ENCODE measurements at places on chromosomes 4 and X. TPM values are rescaled to one million over a fixed set of nuclear protein-coding genes. Genes with fewer than 3 reads are reported as not detected.

GRCh38 chrX:112819008-112819640, 21.5 kb downstream of the AMOT start:
- DNase-seq, result no peak

GRCh38 chr4:175306436-175306835, 388.3 kb downstream of the ADAM29 start:
- no peak for DNase-seq

- no peak for DNase-seq
Observed at GRCh38 chr4:159445692-159446091, 342.8 kb downstream of the RAPGEF2 start.

- peak; percentile 70 for DNase-seq
Observed at GRCh38 chr4:168511780-168512489, 15.1 kb downstream of the PALLD start.

DNA sequence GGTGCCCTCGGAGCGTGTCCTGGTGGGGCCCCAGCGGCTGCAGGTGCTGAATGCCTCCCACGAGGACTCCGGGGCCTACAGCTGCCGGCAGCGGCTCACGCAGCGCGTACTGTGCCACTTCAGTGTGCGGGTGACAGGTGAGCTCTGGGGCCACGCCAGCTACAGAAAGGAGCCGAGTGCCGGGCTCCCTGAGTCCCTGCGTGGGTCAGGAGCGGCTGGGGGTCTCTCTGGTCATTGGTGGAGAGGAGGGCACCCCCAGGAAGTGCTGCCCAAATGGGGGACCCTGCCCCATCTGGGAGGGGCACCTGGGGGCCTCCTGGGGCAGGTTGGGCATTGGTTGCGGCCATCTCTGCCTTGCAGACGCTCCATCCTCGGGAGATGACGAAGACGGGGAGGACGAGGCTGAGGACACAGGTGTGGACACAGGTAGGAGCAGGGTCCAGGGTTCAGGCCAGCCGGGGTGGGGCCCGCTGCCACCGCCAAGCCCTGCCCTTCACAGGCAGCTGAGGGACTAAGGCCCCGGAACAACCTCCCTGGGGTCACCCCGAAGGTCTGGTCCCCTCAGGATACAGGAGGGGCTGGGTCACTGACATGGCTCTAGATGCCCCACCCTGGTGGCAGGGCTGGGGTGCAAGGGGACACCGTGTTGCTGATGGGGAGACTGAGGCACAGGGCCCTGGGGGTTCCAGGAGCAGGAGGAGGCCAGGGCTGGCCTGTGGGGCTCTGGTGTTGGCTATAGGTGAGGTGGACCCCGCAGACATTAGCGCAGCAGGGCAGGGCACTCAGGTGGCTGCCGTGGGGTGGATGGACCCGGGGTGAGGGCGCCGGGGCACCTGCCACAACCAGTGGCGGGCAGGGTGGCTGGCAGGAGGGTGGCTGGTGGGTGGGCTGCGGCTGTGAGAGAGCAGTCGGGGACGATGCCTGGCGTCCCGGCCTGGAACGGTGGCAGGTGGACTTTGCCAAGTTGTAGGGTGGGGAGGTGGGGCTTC, 6.6 kb downstream of the FGFR3 start:
- DNase-seq, result no peak

DNA sequence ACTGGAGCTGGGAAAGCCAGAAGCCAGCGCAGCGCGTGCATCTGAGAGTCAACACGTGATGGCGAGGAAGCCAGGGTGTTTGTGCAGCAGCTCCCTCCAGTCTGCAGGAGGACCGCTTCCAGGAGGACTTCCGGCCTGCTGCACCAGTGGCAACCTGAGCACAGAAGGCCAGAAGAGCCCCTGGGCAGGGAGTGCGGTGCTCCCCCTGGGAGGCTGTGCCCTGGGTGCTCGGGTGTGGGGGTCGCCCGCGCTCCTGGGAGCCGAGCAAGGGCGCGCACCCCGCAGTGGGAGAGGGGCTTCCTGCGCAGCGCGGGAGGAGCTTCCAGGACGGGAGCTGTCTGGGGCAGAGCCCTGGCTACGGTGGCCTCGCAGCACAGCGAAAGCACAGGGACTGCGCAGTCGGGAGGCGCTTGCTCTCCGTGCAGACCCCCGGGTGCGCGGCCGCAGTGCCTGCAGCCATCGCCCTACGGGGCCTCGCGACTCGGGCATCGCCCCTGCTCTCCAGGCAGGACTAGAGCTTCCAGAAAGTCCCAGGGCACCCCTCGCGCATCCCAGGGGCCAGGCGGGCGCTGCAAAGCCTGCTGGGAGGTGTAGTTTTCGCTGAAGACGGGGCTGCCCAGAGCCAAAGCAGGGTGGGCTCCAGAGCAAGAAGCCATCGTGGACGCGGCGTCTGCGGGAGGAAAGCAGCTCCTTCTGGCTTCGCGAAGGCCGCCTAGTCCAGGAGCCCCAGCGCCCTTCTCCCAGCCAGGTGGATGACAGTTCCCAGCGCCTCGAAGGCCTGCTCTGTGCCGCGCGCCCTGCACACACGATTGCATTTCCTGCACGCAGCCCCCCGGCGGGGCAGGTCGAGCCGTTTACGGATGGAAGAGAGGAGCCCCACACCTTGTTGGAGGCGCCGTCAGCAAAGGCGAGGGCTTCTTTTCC, 24.1 kb upstream of the WFS1 start:
- DNase-seq, result no peak

- no peak for DNase-seq
Observed at GRCh38 chrX:130066975-130067615, 43.2 kb downstream of the ELF4 start.

DNA sequence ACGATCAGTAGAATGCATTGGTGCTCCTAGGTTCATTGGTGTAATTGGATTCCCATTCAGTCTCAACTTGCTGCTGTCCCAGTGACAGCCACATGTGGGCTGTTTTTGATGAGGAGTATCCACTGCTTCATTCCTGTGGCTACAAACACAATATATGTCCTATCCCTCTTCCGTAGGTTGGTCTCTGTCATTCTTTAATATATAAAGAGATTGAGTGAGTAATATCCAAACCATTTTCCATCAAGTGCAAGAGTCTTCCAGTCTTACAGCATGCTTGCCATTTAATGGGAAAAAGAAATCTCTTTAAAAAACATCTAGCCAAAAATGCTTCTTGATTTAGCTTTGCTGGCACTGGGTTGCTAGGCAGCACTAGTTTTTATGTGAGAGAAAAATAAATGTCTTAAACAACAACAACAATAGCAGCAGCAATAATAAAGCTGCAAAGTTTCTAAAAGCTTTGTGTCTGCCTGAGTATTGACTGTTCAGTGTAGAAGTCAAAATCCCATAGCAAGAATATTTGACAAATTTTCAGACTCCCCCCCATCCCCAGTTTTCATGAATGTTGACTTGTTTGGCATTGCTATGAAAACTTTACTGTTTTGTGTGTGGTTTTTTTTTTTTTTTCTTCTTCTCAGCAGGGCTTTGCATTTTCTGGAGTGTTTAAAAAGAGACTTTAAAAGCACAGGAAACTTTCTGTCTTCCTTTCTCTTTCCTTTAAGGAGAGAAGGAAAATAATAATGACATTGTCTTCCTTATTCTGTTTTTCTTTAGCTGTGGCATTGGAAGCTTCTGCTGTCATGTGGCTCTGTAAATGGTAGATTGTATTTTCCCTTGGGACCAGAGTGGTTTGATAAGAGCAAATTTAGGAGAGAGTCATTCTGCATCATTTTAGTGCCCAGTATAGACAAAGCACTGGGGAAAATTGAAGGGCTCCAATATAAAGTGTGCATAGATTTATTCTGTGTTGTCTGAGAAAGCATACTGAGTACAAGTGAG, 244.3 kb downstream of the ARHGAP10 start:
- no peak for DNase-seq

DNA sequence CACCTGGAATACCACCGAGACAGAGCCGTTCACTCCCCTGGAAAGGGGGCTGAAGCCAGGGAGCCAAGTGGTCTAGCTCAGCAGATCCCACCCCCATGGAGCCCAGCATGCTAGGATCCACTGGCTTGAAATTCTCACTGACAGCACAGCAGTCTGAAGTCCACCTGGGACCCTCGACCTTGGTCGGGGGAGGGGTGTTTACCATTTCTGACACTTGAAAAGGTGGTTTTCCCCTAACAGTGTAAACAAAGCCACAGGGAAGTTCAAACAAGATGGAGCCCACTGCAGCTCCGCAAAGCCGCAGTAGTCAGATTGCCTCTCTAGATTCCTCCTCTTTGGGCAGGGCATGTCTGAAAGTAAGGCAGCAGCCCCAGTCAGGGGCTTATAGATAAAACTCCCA, 243.2 kb downstream of the RASL11B start:
- no peak for DNase-seq

DNA sequence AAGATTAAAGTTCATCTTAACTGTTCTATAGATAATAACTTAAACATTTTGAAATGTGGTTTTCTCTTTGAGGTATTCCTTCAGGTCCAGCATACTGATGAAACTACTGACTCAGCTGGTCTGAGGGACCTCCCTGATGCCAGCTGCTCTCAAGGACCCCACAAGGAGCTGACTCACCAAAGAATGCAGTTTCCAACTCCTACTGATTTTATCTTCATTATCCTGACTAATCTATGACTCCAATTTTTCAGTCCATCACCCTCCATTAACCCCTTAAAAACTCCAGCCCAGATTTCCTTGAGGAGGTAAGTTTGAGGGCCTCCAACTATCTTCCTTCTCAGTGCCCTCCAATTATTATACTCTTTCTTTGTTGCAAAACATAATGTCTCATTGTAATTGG, 1.4 kb upstream of the UGT2B4 start:
- DNase-seq, result no peak

DNA sequence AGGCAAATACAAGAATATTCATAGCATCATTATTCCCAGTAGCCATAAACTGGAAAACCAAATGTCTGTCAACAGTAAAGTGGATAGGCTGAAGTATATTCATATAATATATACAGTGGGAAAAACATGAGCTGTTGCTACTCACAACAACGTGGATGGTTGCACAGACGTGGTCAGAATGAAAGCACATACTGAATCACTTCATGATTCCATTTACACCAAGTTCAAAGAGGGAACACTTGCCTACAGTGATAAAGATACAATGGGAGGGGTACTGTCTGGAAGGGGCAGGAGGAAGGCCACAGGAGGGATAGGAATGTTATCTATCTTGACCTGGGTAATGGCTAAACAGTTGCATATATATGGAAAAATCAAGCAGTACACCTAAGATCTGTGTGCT, 25.3 kb downstream of the APBB2 start:
- no peak for DNase-seq

- no peak for DNase-seq
Observed at GRCh38 chr4:188411805-188412204, 272.6 kb downstream of the TRIML1 start.

- DNase-seq, result no peak
Observed at GRCh38 chr4:67332627-67333026, 212.7 kb downstream of the CENPC start.

DNA sequence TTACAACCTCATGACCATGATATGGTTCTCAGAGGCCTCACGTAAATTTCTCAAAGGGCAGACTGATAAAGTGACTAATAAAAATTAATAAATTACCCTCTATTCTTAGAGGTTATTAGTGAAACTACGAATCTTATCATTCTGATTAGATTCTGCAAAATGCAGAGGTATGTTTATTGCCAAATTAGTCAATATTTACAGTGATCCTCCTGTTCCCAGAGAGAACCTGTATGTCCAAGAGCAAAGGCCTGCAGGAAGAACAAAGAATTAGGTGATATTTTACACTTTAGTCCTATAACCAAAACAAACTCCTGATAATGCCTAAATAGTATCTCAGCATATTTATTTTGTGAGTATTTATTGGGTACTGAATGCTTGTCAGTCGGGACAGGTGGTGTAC, 58.1 kb downstream of the FAM13A start:
- DNase-seq, result no peak

DNA sequence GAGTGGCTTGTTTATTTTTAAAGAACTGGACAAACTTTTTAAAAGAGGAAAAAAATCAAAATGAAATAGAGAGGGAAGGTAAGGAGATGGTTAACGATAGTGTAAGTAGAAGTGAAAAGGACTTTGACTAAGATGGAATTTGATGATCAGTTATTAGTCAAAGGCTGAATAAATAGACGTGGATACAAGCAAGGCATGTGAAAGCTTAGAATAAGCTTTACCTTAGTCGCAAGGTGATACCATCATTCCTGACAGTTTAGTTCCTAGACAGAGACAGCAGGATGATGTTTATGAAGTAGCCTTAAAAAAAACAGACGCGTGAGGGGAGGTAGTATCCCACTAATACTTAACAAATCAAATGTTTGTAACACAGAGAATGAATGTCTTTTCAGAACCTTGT, 97.3 kb downstream of the PALLD start:
- no peak for DNase-seq

TCEAL5 gene
- total RNA-seq, result not detected

KLHL2 gene
- total RNA-seq, result 21.0 TPM

COL4A6 gene
- total RNA-seq, result not detected

H2BW2 gene
- not detected for total RNA-seq

CXXC4 gene
- total RNA-seq, result not detected

PNMA5 gene
- not detected for total RNA-seq

ANK2 gene
- not detected for total RNA-seq

PGAM4 gene
- total RNA-seq, result not detected

CT45A1 gene
- not detected for total RNA-seq

FHDC1 gene
- 0.39 TPM for total RNA-seq

SMR3B gene
- total RNA-seq, result not detected

NXF2B gene
- total RNA-seq, result not detected

PPP4R3C gene
- not detected for total RNA-seq

CA5B gene
- total RNA-seq, result 37.3 TPM

IRS4 gene
- total RNA-seq, result not detected

AVPR2 gene
- total RNA-seq, result not detected

RHOXF1 gene
- total RNA-seq, result 1.6 TPM

GPRASP1 gene
- total RNA-seq, result 74.0 TPM
